ENCODE measurements at places on chromosomes 5 and 9.

DNA sequence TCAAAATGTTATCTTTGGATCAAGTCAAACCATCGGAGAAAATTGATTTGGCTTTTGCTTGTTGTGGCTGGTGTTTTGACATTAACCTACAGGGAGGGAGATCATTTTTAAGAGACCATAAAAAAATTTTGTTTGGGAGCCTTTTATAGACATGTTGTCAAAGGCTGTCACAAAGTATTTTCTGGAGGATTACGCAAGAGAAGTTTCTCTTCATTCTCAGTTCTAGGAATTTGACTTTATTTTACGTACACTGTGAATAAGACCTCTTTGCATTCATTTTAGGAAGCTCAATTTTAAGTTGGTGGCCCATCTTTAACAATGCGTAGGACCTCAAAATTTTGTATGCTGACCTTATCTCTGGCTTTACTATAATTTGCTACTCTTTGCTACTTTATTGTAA is 50.2 kb upstream of the SLC44A1 start:
- DNase-seq, result no peak

DNA sequence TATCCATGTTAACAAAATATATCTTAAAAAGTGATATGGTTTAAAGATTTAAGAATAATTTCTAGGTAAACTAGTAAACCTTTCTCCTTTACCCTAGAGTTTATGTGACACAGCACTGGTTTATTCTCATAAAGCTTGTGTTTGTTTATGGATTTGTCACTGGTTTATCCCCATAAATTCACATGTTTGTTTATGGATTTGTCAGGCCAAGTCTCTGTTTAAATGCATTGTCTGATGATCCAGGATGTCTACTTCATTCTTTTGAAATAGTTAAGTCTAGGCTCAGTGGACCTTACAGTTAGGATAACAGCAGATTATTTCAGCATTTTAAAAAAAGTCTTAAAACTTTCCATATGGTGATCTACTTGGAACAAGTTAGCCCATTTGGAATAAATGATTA is 334.0 kb downstream of the ARRDC3 start:
- DNase-seq, result no peak

- DNase-seq, result peak; percentile 57
These were observed 150.2 kb downstream of the SGCD start for GRCh38 chr5:156477196-156477595.

- no peak for DNase-seq
These were observed 310.9 kb downstream of the EFNA5 start for GRCh38 chr5:107359916-107360234.

GRCh38 chr9:137506702-137507171 is 43.5 kb downstream of the PNPLA7 start:
- peak; percentile 57 for DNase-seq

DNA sequence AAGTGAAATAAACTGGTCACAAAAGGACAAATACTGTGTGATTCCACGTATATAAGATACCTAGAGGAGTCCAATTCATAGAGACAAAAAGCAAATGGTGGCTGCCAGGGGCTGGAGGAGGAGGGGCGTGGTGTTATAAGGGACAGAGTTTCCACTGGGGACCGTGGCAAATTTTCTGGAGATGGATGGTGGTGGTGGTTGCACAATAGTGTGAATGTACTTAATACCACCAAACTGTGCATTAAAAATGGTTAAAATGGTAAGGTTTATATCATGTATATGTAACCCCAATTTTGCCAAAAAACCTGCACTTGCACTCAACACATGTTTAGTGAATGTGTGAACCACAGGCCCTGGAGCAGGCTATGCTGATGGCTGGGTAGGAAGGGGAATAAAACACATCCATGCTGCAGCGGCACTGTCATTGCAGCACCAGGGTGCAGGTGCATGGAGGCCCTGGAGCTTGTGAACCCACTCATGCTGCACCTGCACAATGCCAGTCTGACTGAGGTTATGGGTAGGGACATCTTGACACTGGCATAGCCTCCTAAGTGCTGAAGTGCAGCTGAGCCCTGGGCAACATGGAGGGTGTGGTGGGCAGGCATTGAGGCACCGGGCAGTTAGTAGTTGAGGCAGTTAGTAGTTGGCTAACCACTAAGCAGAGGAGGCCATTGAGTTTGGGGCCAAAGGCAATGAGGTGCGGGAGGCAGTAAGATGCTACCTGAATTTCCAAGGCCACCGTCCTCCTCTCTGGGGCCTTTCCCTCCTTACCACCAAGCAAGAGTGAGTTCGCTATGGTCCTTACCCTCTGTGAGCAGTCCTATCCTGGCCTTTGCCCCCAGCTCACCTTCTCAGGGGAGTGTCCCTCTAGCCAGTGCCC is 3.5 kb upstream of the PHF2 start:
- DNase-seq, result no peak
